Activated CD8-positive, alpha-beta memory T cell treated with anti-CD3 and anti-CD28 coated beads for 1 hour (primary cell): ENCODE measurements at places on chromosomes 7 and 10.

GRCh38 chr10:71537681-71538080 is 141.0 kb downstream of the CDH23 start:
- no peak for DNase-seq

GRCh38 chr7:50262446-50262845 is 42.1 kb upstream of the IKZF1 start:
- no peak for DNase-seq

DNA sequence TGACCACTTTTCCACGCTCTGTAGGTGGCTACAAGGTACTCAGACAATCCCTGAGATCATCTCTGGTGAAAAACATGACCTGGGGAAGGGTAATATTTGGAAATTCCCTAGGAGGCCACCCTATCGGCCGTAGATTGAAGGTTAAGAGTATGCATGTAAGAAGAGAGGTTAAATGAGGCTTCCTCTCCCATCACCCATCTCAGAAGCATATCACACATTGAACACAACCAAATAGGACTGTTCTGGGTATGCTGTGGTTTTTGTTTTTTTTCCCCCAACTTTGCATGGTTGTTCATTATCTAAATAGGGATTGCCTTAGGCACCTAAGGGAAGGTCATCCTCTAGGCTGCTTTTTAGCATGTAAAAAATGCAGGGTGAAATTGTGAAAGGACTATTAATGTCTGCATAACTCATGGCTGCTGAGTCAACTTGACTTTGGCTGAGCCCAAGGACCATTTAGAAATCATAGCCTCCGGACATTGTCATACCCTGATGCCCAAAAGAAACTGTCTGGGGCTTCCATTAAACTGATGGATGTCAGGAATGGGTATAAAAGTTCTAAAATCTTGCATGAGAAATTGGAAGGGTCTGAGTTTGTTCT is 24.7 kb upstream of the ST8SIA6 start:
- no peak for DNase-seq

GRCh38 chr10:114110174-114110972 is 63.6 kb downstream of the CCDC186 start:
- no peak for DNase-seq

- DNase-seq: no peak
These were observed 46.2 kb downstream of the RGS10 start for GRCh38 chr10:119496273-119496672.

DNA sequence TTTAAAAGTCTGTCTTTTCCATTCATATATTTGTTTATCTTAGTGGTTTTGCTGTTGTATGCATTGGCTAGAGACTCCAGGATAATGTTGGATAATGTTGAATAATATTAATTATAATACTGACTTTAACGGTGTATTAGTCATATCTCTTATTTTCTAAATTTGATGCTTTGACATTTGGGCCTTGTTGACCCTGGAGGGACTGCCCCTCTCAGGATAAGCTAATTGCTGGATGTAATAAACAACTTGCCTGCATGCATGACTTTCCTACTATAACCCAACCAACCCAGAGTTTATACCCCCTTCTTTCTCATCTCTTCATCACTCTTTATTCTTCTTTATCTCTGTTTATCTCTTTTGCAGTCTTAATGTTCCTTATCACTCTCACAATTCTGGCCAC is 90.9 kb upstream of the ABI1 start:
- no peak for DNase-seq

GRCh38 chr10:99708428-99709012 is 23.4 kb downstream of the COX15 start:
- DNase-seq: no peak

DNA sequence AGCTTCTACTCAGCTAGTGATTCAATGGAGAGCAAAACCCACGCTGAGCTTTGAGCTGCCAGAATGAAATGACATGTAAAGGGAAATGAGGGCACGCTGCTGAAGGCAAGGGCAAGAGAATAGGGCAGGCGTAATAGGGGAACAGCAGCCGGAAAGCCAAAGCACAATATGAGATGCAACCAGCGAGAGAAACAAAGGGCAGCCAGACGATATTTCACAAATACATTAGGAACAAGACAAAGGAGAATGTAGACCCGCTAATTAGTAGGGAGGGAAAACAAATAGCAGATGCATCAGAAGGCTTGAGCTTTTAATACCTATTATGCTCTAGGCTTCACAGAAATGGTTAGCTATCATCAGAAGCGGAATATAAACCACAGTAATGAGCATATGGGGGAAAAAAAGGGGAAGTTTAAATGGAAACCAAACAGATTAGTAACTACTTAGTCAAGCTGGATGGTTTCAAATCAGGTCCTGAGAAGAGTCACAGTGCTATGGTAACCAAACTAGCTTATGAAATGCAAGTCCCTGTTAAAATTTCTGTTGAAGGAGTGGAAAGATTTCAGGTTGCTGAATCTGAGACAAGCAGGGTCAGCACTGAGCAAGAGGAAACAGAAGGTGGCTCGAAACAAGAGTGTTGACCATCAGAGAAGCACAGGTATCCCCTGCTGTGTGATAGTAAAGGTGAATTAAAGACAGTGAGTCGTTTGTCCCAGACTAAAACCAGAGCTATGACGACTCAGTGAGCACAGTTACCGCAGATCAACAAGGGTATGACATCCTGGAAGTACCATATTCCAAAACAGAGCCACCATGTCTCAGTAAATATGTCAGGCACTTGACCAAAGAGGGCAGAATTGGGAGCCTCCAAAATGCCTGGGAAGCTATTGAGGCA is 496.9 kb upstream of the CELF2 start:
- no peak for DNase-seq

GRCh38 chr7:17325364-17325763 is 26.9 kb downstream of the AHR start:
- DNase-seq: no peak

DNA sequence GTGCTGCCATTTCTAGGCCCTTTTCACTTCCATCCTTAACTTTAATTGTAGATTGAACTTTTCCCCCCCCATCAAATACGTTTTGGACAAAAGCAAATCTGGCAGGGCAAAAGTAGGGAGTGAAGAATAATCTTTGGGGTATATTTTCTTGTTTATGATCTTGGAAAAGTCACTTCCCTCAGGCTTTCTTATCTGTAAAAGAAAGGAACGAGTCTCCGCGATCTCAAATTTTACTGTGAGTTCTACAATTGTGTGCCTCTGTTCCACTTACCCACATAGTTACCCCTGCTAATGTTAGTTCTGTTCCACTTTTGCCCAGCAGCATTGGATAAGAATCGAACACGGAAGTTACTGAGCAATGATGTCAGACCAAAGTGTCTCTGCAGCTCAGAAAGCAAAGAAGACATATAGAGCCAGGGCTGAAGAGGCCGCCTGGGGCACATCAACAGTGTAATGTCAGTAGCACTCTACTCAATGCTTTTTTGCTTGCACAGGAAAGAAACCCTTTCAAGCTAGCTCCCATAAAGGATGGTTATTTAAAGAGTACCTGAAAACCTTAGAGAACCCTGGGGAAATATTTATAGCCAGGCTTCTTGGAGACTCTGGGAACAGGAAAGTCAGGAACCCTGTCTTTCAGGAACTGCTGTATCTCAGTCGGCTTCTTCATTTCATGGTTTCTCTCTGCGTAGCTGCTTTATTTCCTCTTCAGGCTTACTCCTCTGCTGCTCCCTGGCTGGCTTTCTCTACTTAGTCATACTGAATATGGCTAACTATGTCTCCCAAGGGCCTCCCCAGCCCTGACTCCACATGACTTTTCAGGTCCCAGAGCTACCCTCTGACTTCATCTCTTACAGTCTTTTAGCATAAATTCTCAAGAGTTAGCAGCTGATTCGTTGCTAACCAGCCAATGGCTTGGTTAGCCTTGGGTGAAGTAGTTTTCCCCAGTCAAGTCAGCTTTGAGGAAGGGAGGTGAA is 123.7 kb upstream of the FAM3C start:
- DNase-seq: no peak

DNA sequence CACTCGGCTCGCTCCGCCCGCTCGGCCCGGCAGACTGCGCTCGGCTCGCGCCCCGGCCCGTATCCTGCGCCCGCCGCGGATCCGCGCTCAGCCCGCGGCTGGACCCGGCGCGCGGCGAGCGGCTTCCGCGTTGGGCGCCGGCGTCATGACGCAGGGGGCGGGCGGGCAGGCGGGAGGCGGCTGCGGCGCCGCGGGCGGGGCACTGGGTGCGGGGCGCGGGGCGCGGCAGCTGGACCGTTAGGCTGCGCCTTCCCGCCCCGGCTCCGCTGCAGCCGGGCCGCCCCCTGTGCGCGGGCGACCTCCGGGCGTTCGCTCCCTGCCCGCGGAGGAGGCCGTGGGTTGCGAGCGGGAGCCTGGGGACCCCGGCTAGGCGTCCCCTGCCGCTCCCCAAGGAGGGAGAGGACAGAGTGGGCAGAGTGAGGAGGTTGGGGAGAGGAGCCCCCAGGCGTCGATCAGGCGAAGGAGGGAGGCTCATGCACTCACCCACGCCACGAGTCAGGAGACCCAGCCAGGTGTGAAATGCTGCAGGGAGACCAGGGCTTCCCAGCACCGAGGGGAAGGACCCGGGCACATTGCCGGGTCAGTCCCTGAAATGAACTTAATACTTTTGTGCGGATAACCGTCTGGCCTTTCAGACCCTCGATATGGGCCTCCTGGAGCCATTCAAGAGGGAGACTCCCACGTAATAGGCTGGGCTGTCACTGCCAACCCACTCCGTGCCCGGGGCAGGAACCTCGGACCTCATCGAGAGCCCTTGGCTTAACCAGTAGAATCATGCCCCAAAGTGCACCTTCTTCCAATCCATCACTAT is at the start of gene PIP4K2A:
Gene PIP4K2A, minus strand, starts transcription at position 100 of the 811 bp plus-strand sequence. CDS start 252 bp downstream, outside the sequence.
- DNase-seq: no peak

DNA sequence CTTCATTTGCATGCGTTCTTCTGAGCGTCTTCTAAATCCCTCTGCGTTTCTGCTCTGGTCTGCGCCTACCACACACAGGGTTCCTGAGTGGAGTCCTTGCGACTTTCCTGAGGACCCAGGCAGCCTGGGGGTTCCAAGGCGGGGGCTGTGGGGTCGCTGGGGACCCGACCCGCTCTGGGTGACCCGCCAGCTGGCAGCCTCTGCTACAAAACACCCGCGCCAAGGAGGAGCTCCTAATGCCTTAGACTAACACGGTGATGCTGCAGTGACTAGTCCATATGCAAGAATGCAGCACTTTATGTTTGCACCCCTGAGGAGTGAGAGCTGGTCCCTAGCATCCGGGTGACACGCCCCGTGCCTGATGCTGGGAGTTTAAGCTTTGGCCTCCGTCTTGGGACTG is 367.0 kb upstream of the POM121L12 start:
- no peak for DNase-seq

DNA sequence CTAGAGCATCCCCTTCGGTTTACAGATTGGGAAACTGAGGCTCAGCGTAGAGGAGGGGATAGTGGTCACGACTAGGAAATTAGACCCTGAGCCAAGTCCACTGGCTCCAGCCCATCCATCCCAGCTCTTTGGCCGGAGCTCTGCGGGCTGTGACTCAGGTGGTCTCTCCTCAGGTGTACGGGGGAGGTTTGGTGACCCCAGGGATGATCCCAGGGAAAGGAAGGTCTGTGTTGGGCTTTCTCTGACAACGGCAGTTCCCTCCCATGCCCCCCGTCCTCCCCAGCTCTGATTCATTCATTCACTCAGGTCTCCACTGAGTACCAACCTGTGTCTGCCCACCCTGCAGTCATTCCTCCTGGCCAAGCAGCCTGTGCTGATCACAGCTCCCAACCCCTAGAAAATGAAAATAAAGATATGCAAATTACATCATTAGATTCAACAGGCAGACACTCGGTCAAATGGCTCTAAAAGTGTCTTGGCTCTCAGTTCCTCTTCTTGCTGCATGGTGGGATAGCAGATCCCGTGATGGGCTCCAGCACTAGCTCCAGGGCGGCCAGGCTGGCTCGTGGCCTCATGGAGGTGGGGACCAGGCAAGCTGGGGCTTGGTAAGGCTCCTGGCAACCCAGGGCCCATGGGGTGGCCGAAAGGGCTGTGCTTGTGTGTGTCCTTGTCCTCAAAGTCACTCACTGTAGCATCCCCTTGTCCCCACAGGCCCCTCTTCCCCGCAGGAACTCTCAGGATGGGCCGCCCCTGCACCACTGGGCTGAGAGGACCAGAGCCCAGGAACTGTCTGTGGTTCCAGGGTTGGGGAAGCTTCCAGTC is 37.8 kb downstream of the CLRN3 start:
- no peak for DNase-seq

GRCh38 chr10:44635176-44635575 is 250.3 kb upstream of the CXCL12 start:
- DNase-seq: no peak

GRCh38 chr10:95906677-95907455 is 909 bp upstream of the CC2D2B start:
- DNase-seq: no peak

DNA sequence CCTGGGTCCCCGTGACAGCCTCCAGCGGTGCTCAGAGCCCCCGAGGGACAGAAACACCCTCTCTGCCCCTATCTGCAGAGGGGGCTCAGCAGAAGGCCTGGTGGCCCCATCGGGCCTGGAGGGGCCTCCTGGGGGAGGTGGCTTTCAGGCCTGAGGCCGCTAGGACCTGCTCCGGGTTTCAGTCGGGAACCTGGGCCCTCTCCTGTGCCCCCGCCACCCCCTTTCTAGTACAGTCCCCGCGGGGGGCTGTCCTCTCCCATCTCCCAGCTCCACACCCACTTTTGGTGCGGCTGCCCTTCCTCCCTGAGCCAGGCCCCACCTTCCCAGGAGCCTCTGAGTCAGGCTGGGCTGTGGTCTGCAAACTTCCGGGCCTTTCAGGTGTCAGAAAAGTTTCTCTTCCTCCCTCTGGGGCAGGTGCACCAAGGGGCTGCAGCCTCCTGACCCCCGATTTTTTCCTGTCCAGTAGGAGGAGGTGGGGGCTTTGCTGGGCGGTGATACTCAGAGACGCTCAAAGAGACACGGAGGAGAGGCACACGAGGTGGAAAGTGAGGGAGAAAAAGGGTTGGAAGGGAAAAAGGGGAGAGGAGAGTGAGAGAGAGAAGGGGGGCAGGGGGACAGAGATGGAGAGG is 692 bp downstream of the CARD11 start:
- peak; percentile 54 for DNase-seq
